ENCODE measurements at places on chromosomes 3 and 15. TPM values are rescaled to one million over a fixed set of nuclear protein-coding genes. Genes with fewer than 3 reads are reported as not detected.

DNA sequence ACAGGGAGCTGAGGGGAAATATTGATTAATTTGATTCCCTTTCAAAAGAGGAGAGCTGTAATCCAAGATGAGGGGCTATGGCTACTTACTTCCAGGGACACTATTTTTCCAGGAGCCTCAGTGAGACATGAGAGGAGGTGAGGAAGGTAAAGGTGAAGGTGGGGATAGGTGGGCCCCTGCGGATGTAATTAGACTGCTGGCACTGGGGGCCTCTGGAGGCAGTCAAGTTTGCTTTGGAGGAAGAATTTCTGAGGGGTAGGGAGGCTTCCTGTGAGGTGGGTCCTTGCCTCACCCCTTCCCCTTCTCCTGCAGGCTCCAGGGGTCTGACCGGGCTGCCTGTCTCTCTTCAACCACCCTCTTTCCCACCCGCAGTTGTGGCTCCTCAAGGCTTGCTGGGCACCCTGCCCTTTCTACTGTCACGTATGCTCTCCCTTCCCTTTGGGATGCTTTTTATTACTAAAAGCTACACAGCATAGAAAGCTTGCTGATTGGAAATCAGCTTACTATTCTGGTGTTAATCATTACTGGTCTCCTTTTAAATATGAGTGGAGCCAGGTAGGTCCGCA lies 22.5 kb downstream of the GASK1A start:
- no peak overlapping the region for H3K4me3 ChIP-seq
- peaks cover 3% of the 10 kb centered on the region for H3K4me1 ChIP-seq
- DNase-seq: no peak
- no peak overlapping the region for H3K27ac ChIP-seq
- no peaks in the 10 kb centered on the region for H3K36me3 ChIP-seq
- no peaks in the 10 kb centered on the region for H3K27me3 ChIP-seq

- no peak overlapping the region for H3K27ac ChIP-seq
- no peaks in the 10 kb centered on the region for H3K36me3 ChIP-seq
- no peaks in the 10 kb centered on the region for H3K4me1 ChIP-seq
Measured at GRCh38 chr3:140472306-140473020, 205.4 kb upstream of the TRIM42 start.

Gene CHRNA7
- total RNA-seq: not detected

Gene COL7A1
- 13.0 TPM for total RNA-seq

- no peaks in the 10 kb centered on the region for H3K4me1 ChIP-seq
- no peaks in the 10 kb centered on the region for H3K27me3 ChIP-seq
- no peaks in the 10 kb centered on the region for H3K36me3 ChIP-seq
- DNase-seq: no peak
Measured at GRCh38 chr3:31858439-31858838, 122.6 kb downstream of the OSBPL10 start.

- H3K27ac ChIP-seq: no peak overlapping the region
- H3K36me3 ChIP-seq: no peaks in the 10 kb centered on the region
- no peak for DNase-seq
- H3K4me1 ChIP-seq: peaks cover under 1% of the 10 kb centered on the region
- H3K27me3 ChIP-seq: no peaks in the 10 kb centered on the region
- H3K4me3 ChIP-seq: no peak overlapping the region
Measured at GRCh38 chr3:41580274-41580959, 381.1 kb downstream of the CTNNB1 start.

DNA sequence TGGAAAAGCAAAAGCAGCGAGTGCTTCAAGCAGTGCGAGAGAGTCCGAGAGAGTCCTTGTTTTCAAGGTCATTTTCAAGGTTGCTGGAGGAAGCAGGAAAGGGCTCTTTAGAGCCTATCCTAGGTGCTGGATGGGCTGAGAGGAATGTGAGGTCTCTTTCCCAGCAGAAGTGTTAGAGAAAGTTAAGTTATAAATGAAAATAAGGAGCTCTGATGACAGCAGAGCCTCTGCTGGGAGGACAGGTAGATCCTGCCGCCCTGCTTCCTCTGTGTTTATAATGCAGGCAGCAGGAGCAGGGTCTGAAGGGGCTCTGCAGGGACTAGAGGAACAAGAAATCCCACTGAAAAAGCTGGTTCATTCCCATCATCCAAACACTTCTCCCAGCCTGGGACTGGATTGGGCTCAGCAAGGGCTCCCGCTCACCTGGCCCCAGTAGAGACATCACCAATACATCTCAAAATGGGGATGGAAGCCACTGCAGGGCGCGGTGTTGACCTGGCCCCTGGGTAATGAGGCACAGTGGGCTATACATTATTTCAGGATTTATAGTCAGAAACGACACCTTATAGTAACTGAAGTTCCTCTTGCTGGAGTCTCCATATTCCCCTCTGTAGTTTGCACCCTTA lies 41.5 kb upstream of the RAB6B start:
- H3K36me3 ChIP-seq: no peaks in the 10 kb centered on the region
- DNase-seq: no peak
- H3K4me3 ChIP-seq: no peak overlapping the region
- peaks cover 3% of the 10 kb centered on the region for H3K4me1 ChIP-seq
